ENCODE measurements at places on chromosomes 6 and 20. TPM values are rescaled to one million over a fixed set of nuclear protein-coding genes. Genes with fewer than 3 reads are reported as not detected.

The DCBLD1 gene
- 0.37 TPM for total RNA-seq

DNA sequence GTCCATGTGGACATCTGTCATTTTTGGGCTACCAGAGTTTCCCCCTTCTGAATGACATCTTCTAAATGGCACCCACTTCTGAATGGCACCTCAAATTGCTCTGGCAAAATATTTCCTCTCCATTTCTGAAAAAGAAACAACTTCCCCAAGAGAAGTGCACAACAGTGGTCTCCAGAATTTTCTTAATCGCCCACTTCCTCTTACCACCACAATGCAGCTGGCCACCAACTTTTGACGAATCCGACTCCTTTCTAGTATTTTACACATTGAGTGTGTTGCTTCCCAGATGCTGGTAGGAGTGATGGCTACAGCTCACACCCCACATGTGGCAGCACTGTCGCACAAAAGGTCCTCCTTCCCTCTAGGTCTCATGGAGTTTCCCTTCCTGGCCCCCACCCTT is 216.1 kb downstream of the FOXA2 start:
- no peaks in the 10 kb centered on the region for H3K36me3 ChIP-seq
- H3K4me1 ChIP-seq: peaks cover 49% of the 10 kb centered on the region
- no peak overlapping the region for H3K4me3 ChIP-seq
- no peaks in the 10 kb centered on the region for H3K27me3 ChIP-seq

DNA sequence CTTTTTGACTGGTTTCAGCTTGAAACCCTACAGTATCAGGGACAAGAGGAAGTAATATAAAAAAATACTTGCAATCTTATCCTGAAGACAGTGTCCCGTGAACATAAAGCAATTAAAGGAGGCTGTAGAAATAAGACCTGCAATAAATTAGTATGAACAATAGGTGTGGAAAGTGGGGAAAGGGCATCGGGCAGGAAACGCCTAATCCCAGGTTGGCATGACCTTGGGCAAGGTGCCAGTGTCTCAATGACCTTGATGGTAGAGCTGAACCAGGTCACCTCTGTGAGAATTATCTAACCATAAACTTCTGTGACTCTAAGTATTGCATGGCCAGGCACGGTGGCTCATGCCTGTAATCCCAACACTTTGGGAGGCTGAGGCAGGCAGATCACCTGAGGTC is 115.2 kb downstream of the LY86 start:
- H3K4me3 ChIP-seq: no peak overlapping the region
- no peaks in the 10 kb centered on the region for H3K36me3 ChIP-seq
- no peaks in the 10 kb centered on the region for H3K4me1 ChIP-seq
- H3K27ac ChIP-seq: no peak overlapping the region
- H3K27me3 ChIP-seq: no peaks in the 10 kb centered on the region

DNA sequence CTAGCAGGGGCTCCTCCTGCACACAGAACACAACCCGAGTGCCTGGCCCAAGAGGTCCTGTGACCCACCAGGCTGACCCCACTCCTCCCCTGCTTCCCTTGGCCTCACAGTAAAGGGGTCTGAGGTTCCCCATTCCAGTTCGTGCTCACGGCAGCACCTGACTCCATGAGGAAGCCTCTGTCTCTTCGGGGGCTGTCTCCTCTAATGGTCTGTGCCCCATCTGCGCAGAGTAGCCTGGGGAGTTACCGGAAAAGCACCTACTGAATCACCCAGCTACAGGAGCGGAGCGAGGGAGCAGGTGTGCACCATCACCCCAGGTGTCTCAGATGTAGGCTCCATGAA is 93.2 kb downstream of the ASXL1 start:
- H3K36me3 ChIP-seq: no peaks in the 10 kb centered on the region
- no peak overlapping the region for H3K4me3 ChIP-seq
- H3K27ac ChIP-seq: no peak overlapping the region
- no peaks in the 10 kb centered on the region for H3K27me3 ChIP-seq

The ZNF831 gene
- 14.1 TPM for total RNA-seq

GRCh38 chr6:34697904-34698559 is 1.5 kb upstream of the ILRUN start:
- no peaks in the 10 kb centered on the region for H3K36me3 ChIP-seq
- peaks cover 32% of the 10 kb centered on the region for H3K4me1 ChIP-seq
- no peak overlapping the region for H3K4me3 ChIP-seq
- DNase-seq: no peak
- no peaks in the 10 kb centered on the region for H3K27me3 ChIP-seq

DNA sequence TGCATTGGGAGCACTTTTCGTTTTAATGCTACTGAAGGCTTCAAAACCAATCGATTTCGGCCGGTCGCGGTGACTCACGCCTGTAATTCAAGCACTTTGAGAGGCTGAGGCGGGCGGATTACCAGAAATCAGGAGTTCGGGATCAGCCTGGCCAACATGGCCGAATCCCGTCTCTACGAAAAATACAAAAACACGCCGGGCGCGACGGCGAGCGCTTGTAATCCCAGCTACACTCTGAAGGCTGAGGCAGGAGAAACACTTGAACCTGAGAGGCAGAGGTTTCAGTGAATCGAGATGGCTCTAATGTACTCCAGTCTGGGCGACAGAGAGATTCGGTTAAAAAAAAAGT is 58.4 kb downstream of the TRIM38 start:
- H3K27ac ChIP-seq: peak overlapping the region; percentile 99
- H3K27me3 ChIP-seq: no peaks in the 10 kb centered on the region
- peak overlapping the region; percentile 92 for H3K4me3 ChIP-seq
- H3K36me3 ChIP-seq: no peaks in the 10 kb centered on the region

The SLC44A4 gene
- not detected for total RNA-seq

GRCh38 chr6:148561629-148562028 is 185.2 kb upstream of the UST start:
- H3K4me1 ChIP-seq: peaks cover 39% of the 10 kb centered on the region
- no peak overlapping the region for H3K4me3 ChIP-seq
- no peaks in the 10 kb centered on the region for H3K36me3 ChIP-seq
- no peak overlapping the region for H3K27ac ChIP-seq
- no peak for DNase-seq

GRCh38 chr6:72936766-72937559 is 288.3 kb downstream of the KHDC1L start:
- H3K27ac ChIP-seq: no peak overlapping the region
- no peak for DNase-seq
- no peaks in the 10 kb centered on the region for H3K4me1 ChIP-seq
- no peaks in the 10 kb centered on the region for H3K36me3 ChIP-seq
- no peaks in the 10 kb centered on the region for H3K27me3 ChIP-seq
- H3K4me3 ChIP-seq: no peak overlapping the region

- peak; percentile 70 for DNase-seq
- H3K36me3 ChIP-seq: no peaks in the 10 kb centered on the region
- peak overlapping the region; percentile 82 for H3K4me3 ChIP-seq
- H3K4me1 ChIP-seq: peaks cover 28% of the 10 kb centered on the region
Observed at GRCh38 chr6:27838945-27839625, 73.1 kb downstream of the OR2B2 start.

DNA sequence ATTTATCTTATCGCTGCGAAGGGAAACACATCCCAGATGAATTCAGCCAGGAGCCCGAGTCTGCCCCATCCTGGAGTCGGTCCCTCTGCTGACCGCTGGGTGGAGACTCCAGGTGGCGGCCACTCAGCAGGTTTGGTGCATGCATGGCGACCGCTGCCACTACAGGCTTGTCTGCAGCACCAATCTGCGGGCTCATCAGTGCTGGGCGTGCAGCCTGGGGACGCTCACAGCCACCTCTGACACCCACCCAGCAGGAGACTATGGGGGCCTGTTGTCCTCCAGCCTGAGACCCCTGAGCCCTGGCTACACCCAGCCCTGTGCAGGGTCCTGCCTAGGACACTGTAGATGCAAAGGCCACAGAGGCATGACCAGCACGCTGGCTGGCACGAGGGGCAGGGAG is 40.5 kb upstream of the GATA5 start:
- no peak overlapping the region for H3K27ac ChIP-seq
- peaks cover 10% of the 10 kb centered on the region for H3K4me1 ChIP-seq
- no peak overlapping the region for H3K4me3 ChIP-seq
- no peaks in the 10 kb centered on the region for H3K36me3 ChIP-seq

The ERVFRD-1 gene
- not detected for total RNA-seq

DNA sequence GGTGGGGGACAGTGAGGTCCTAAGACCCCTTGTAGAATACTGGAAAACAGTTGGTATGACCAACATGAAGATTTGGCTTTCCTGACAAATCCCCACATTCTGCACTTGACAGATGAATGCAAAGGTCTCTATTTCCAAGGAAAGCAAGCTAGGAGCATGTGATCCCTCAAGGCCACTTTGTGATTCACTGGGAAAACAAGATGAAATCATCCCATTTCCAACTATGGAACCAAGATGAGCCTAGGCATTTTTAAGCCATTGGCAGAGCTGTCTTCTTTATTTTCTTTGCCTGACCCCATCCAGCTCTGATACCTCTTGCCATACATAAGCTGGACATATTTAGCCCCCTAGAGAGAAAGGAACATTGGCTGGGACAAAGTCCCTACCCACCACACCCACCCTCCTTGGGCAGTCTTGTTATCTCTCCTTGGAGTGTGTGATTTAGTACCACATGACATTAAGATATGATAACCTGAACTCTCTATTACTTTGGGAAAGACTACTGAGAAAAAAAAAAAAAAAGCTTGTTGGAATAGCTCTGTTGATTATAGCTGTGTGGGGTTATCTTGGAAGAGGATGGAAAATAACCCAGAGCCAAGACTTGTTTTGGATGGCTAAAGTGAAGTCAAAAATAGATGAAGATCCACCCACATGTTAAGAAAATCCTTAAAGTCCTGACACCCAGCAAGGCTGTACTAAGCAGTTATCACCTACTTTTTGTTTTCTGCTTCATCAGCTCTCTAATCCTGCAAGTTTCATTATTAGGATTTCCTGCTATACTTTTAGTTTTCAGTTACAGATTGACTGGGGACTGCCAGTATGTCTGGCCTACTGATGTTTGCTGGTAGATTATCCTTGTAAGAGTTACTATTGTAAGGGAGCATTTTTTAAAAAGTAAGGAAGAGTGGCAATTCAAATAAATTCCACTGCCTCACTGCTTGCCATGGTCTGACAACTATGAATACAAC is 90.1 kb upstream of the PREP start:
- no peak overlapping the region for H3K4me3 ChIP-seq
- no peaks in the 10 kb centered on the region for H3K36me3 ChIP-seq
- no peak for DNase-seq

Data from B cell (primary cell).